GM04504 (cell line): ENCODE measurements at places on chromosomes 16 and 17.

- no peak for DNase-seq
Observed at GRCh38 chr17:17671369-17672129, 9.7 kb upstream of the RAI1 start.

DNA sequence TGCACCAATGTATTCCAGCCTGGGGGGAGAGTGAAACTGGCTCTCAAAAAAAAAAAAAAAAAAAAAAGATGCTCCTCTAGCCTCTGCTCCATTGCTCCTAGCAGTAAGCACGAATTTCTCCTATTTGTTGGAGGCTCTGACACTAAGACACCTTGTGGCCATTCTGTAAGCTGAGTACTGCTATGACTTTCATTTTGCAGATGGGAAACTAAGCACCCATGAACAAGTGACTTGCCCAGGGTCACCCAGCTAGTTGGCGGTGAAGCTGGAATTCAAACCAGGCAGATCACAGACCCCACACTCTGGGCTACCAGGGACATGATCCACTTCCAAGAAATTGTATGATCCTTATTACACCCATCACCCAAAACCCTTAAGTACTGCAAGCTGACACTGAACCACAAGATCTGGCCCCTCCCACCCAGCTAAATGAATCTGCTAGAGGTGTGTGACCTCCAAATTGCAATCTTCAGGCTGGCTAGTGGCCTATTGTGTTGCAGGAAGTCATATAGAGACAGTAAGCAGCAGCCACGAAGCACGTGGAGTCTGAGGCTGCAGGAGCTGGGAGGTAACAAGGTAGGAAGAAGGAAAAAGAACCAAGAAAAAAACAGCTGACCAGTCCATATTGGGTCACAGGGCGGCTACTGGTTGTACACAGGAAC lies 209.4 kb downstream of the XYLT1 start:
- DNase-seq: no peak

- DNase-seq: no peak
Observed at GRCh38 chr17:45364531-45365390, 47.9 kb upstream of the MAP3K14 start.

DNA sequence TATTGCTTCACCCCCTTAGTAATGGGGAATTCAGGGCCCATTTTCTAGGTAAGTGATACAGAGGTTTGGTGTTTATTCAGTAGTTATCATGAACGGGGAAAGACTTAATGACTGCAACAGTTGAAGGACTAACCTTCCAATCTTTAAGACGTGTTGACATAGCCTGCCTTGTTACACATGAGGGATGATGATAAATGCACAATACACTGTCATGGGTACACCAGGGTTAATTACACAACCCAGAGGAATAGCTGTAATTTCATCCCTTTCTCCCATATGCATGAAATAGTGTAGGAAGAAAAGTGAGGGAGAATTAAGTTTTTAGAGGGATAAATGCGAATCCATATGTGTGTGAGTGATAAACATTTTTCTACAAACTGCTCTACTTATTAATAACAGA lies 10.7 kb downstream of the MYH4 start:
- no peak for DNase-seq

DNA sequence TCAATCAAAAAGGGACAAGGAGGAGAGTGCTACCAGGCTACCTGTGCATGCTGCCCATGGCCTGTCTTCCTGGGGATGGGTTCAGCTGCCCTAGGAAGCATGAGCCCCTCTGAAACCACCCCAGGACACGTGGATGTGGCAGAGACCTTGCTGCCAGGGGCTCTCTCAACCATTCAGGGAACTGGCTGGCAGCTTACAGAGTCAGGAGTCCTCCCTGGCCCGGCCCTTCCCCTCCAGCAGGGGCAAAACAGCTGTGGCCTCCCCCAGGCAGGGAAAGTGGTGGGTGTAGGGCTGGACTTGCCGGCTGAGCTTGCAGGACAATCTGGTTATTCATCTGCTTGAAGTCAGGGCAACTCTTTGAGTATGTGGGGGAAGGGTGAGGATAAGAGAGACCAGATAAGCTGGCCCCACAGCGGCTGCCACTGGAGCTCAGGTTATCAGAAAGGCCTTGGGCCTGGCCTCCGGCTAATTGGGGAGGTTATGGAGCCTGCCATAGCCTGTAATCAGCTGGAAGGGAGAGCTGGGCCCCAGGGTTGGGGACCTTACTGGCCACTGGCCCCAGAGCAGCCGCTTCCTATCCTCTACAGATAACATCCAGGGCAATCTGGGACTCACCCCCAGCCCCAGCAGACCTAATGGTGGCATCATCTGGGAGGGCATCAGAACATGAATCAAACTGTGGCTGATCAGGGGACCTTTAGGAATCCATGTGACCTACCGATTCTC lies 5.6 kb upstream of the TBX2 start:
- no peak for DNase-seq

DNA sequence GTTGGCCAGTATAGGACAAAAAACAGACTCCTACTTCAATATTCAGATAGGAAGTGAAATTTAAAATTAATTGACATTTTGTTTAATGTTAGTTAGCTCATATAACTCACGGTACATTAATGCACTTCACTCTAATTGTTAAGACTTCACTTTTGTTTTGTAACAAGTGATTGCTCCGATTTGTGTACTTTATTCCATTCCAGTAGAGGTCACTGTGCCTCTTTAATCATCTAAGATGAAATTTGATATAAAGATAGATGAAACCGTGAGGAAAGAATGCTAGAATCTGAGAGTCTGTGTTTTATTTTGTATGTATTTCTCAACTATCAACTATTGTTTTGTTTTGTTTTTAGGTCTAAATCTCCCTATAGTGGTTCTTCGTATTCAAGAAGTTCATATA lies 29.0 kb downstream of the RBBP6 start:
- DNase-seq: peak; percentile 2

GRCh38 chr16:87145181-87146176 lies 171.7 kb downstream of the C16orf95 start:
- DNase-seq: no peak

DNA sequence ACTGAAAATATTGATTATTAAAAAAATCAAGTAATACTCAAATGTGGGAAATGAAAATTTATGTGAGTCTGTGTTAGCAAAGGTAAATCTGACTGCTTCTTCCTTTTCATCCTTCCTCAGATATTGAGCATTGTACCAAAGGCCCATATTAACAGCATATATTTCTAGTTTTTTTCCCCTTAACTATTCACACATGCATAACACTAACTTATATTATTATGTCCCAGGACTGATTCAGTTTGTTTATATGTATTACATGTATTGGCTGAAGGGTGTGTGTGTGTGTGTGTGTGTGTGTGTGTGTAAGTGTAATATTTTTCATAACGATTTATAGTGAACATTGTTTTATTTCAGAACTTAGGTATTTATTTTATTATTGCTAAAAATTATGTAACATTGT lies 74.2 kb downstream of the BCAS3 start:
- no peak for DNase-seq
